ENCODE measurements at places on chromosomes 2 and 18.

DNA sequence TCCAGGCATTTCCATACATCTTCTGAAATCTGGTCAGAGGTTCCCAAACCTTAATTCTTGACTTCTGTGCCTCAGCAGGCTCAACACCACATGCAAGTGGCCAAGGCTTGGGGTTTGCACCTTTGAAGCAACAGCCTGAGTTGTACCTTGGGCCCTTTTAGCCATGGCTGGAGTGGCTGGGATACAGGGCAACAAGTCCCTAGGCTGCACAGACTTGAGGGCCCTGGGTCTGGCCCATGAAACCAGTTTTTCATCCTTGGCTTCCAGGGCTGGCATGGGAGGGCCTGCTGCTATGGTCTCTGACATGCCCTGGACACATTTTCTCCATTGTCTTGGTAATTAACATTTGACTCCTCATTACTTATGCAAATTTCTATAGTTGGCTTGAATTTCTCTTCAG is 988.8 kb upstream of the CNTNAP5 start:
- no peak for DNase-seq

- no peak for DNase-seq
These were observed 20.2 kb upstream of the DLX1 start for GRCh38 chr2:172065111-172065510.

GRCh38 chr18:11714244-11714918 is 25.3 kb downstream of the GNAL start:
- DNase-seq, result no peak

DNA sequence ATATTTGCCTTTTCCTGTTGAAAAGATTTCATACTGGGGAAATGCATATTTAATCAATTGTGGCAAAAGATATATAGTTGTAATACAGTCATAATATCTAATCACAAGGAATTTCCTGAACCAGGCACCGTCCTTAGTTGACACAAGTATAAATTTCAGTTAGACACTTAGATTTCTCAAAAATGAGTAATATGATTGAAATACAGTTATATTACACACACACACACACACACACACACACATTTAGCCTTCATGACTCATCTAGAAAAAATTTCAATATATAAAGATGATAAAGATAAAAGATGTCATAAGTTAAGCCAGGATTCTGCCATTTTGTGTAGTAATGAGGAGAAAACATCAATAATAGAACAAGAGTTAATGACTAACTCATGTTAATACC is 258.4 kb upstream of the ZNF804A start:
- no peak for DNase-seq

DNA sequence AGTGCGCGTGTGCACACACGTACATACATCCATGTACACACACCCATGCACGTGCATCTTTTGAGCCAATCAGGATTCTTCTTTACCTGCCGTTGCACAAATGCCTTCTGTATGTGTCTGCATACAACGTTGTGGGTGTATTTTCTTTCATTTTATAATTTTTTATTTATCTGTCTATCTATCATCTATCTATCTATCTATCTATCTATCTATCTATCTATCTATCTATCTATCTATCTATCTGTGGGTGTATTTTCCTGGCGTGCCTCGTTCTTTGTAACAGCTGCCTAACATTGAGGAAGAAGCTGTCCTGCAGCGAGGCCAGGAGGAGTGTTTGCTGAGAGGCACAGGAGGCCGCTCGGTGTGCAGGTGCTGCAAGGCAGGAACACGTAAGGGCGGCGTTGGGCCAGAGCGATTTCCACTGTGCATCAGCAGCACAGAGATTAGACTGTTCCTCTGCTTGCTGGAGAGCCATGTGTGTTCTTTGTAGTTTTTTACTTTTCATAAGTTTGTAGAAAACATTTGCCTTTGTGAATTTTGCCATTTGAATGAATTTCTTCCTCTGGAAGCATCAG is 84.4 kb downstream of the DGKD start:
- no peak for DNase-seq

DNA sequence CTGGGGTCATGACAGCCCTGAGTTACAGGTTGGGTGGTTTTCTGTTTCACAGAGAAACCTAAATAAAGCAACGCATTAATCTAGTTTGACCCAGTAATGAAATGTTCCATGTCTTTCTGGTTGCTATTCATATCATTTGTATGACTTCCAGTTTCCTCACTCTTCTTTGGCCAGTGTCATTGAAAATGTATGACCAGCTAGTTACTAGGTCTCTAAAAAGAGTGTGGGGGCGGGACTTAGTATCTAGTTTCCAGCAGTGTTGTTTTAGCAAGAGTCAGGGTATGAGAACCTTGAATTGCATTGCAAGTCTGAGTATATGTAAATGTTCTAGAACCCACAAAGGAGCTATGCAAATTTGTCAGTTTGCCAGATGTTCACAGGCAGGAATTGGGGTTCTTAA is 47.7 kb downstream of the SLC9A2 start:
- no peak for DNase-seq

DNA sequence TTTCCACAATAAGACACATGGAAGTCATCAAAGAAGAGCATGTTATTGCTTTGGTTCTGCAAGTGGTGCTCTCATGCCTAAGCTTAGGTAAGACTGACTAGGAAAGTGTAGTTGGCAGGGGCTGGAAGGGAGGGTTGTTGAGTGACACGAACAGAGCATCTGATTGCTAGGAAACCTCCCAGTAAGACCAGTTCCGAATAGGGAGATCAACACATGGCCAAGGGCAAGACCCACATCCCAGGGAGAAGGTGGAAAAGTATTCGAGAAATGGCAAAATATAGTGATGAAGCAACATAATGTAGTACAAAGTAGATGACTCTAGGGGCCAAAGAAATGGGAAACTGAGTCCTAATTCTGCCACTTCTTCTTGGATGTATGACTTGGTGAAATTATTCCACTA is 33.8 kb upstream of the FMNL2 start:
- DNase-seq, result no peak

DNA sequence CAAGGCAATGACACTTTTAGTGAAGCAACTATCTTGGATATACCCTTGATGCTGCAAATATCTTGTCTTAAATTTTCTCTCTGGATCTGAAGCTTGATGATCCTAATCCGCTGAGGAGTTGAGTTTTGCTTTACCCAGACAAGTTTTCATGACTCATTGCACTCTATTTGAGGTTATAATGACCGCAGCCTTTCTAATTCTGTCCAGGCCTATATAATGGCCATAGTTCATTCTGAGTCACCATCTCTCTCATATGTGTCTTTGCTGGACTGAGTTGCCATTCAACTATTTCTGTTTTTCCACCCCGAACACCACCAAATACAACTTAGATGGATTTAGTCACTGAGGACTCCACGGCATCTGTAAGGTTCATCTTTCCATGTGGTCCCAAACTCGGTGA is 802.1 kb upstream of the FAM98A start:
- DNase-seq, result no peak

DNA sequence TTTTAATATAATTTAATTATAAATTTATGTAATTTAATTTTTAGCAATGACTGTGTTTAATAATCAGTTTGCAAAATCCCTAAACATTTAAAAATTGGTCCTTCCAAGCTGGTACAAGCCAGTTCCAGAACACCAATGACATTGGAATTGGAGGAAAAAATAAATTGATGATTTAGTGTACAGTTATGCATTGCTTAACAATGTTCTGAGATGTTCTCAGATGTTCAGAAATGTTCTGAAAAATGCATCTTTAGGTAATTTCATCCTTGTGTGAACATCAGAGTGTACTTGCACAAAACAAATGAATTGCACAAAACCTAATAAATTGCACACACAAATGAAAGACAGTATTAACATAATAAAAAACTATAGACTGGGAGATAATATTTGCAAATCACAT is 95.2 kb downstream of the TRIB2 start:
- DNase-seq, result no peak

DNA sequence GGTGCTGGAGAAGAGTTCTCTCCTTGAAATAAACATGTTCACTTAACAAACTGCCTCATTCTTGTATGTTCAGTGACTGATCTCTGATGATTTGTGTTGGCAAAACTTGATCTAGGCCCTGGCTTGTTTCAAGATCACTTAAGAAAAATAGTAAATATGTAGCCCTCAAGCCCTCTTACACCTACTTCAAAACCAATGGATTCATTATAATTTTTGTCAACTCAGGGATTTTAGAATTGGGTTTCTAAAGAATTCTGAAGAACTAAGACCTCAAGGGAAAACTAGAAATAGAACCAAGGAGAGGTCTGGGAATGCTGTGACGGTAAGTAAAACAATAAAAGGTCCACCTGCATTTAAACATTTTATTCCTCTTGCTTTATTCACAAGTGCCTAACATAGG is 1731.6 kb upstream of the CELF4 start:
- DNase-seq, result no peak

GRCh38 chr2:236348976-236349375 is 84.8 kb upstream of the ASB18 start:
- no peak for DNase-seq

GRCh38 chr2:227324642-227324994 is 433 bp upstream of the MFF start:
- peak; percentile 64 for DNase-seq

- no peak for DNase-seq
These were observed 297.3 kb downstream of the ETAA1 start for GRCh38 chr2:67694445-67694844.

- no peak for DNase-seq
These were observed 26.5 kb upstream of the HNMT start for GRCh38 chr2:137937778-137938177.
